Kidney (tissue), 22 donors: ENCODE measurements at places on chromosomes 5 and 9.

GRCh38 chr5:98573834-98574320 lies 199.6 kb upstream of the RGMB start:
- no peaks in the 10 kb centered on the region for H3K36me3 ChIP-seq
- no peak overlapping the region for H3K4me3 ChIP-seq
- no peak for DNase-seq
- H3K27ac ChIP-seq, result no peak overlapping the region
- H3K27me3 ChIP-seq, result no peaks in the 10 kb centered on the region

- no peak overlapping the region for H3K4me3 ChIP-seq
- H3K27me3 ChIP-seq, result no peaks in the 10 kb centered on the region
- H3K4me1 ChIP-seq, result peaks cover 8% of the 10 kb centered on the region
- no peak for DNase-seq
Observed at GRCh38 chr5:143055596-143056338, 285.6 kb downstream of the ARHGAP26 start.

GRCh38 chr9:33946779-33947535 lies 101.7 kb downstream of the UBAP2 start:
- peaks cover 12% of the 10 kb centered on the region for H3K36me3 ChIP-seq
- no peak overlapping the region for H3K4me3 ChIP-seq
- no peaks in the 10 kb centered on the region for H3K27me3 ChIP-seq
- no peak for DNase-seq
- H3K4me1 ChIP-seq, result no peaks in the 10 kb centered on the region
- H3K27ac ChIP-seq, result no peak overlapping the region

- H3K4me3 ChIP-seq, result no peak overlapping the region
- DNase-seq, result no peak
- H3K27me3 ChIP-seq, result no peaks in the 10 kb centered on the region
- no peak overlapping the region for H3K27ac ChIP-seq
- H3K4me1 ChIP-seq, result no peaks in the 10 kb centered on the region
Observed at GRCh38 chr9:92035146-92035545, 80.1 kb downstream of the SPTLC1 start.
